ENCODE measurements at places on chromosomes 1 and 21. TPM values are rescaled to one million over a fixed set of nuclear protein-coding genes. Genes with fewer than 3 reads are reported as not detected.

Gene CA14
- not detected for total RNA-seq

Gene RORC
- total RNA-seq, result 1.3 TPM

GRCh38 chr1:172682812-172683211 lies 23.9 kb downstream of the FASLG start:
- no peak for DNase-seq

DNA sequence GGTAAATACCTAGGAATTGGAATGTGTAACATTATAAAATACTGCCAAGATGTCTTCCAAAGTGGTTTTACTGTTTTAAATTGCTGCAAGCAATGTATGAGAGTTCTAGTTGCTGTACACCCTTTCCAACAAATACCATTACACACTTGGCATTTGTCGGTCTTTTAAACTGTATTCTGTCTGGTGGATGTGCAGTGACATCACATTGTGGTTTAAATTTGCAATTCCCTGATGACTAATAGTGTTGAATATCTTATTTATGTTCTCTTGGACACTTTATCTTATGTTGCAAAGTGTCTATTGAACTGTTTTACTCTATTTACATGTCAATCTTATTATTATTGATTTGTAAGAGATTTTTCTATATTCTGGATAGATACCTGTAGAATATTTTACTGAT lies 561.2 kb upstream of the B3GALT2 start:
- no peak for DNase-seq

DNA sequence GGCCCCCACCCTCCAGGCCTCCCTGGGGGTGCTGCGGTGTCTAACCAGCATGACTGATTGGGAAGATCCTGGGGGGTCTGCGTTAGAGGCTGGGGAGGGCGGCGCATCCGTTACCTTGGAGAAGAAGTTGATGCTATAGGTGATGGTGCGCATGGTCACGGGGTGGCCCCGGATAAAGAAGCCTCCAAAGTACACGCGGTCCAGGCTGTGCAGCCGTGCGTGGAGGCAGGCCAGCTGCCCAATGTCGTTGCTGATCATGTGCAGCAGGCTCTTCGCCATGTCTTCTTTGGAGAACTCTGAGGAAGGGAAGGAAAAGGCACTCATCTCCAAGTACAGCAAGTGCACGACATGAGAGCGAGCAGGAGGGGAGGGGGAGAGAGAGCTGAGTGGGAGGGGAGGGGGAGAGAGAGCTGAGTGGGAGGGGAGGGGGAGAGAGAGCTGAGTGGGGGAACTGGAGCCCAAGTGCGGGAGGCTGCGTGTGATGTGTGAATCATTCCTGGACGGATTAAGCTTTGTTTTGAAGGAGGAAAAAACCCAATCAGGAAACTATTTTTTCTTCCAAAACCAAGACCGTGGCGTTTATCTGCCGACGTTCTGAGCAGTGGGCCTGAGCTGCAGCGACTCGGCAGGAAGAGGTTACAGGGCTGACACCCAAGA lies 7.2 kb downstream of the PANK4 start:
- DNase-seq, result no peak

Data from activated CD8-positive, alpha-beta T cell treated with anti-CD3 and anti-CD28 coated beads for 36 hours (primary cell).